ENCODE measurements at places on chromosomes 4 and X.
A peak's percentile ranks its signal among the peaks of the same experiment; 100 is the strongest.

- DNase-seq: no peak
Observed at GRCh38 chr4:96102541-96103026, 262.7 kb downstream of the PDHA2 start.

DNA sequence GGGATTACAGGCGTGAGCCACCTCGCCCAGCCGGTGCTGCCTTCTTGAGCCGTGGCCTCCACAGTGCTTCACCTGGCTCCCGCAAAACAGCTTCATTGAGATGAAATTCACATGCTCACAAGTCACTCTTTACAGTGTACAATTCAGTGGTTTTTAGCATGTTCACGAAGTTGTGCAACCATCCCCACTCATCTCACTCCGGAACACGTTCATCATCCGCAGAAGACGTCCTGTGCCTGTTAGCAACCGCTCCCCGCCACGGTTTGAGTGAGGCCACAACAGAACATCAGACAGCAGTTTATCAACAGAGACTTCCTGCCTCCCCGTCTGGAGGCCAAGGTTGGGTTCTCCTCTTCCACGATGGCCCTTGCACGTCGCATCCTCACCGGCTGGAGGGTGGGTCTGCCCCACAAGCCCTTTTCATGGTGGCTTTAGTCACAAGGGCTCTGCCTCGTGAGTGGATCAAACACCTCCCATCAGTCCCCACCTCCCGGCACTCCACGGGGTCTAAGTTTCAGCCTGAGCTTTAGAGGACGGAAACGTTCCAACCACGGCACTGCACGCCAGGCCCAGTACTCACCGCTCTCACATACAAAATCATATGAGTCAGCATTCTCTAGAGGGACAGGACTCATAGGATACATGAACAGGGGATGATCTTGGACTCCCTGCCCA, 29.6 kb upstream of the SPON2 start:
- peak; percentile 46 for DNase-seq

DNA sequence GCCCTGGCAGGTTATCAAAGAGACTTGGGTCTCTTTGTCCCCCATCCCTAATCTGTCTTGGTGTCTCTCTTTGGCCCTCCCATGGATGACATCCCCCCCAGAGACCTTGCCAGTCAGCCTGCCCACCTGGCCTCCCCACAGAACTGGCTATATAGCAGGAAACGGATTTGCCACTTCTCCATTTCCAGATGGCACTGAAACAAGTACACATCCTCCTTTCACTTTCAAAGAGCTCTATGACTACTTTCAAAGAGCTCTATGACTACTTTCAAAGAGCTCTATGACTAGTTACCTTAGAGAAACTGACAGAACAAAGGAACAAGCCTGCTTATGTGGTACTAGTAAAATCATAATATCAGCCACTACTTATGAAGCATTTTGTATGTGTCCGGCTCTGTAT, 175.3 kb downstream of the MAML3 start:
- DNase-seq: no peak

GRCh38 chrX:17590892-17591740, 146.2 kb upstream of the SCML1 start:
- no peak for DNase-seq

DNA sequence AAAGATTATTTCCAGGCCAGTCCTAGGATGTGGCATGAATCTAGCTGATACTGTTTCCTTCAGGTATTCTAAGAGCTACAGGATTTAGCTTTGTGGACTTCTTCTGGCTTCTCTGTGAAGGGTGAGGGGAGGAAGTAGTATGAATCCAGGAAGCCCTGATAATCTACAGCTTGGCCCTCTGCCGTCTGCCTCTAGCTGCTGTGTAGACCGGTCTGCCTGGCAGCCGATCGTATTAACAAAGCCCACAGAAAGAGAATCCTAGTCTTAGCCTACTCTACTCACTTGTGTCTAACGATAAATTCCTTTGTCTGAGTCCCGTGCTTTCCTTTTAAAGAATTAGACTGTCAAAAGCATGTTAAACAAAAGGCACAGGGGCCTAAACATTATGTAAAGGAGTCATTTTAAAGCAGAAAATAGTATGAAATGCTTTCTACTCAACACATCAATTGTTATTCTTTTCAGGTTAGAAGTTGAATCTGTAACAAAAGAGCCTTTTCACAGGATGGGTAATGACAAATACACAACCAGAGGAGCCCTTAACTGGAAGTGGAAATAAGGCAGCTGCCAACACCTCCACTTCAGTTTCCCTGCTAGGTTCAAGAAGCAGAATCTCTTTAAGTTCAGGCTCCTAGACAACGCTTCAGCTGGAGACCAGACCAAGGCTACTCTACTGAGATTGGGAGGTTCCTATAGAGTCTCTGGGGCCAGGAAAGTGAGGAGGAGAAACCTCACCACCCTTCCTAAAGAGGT, 48.9 kb upstream of the UCP1 start:
- DNase-seq: no peak

All from stimulated activated CD8-positive, alpha-beta memory T cell treated with anti-CD3 and anti-CD28 coated beads, Interleukin-7, amount 100 ng/mL, for 1 hour (primary cell).